ENCODE measurements at places on chromosomes 12 and 14.
A peak's percentile ranks its signal among the peaks of the same experiment; 100 is the strongest.

- DNase-seq: no peak
These were observed 201.7 kb downstream of the TSPAN9 start for GRCh38 chr12:3278681-3279414.

DNA sequence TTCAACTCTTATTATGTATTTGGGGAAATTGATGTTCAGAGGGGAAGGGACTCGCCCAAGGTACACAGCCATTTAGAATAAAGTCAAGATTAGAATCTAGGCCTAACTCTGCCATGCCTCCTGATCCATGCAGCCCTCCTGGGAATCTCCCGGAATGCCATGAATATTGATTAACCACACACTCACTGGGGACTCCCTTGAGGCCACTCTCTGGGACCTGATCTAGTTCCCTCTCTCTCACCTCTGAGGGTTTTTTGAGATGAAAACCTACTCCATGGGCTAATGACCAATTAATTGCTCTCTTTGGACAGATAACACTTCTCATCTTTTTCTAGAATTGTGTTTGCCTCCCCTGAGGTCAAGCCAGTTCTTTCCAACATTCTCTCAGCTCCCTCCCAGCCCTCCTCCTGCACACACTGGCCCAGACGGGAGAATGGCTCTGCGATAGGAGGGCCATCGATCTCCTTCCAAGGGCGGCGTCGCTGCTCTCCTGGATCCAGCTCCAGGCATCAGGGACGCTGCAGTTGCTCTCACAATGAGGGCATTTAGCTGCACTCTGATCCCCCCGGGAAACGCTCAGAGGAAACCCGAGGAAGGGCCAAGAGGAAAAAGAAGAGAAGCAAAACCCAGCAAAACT lies 22.6 kb downstream of the WSCD2 start:
- DNase-seq: no peak

DNA sequence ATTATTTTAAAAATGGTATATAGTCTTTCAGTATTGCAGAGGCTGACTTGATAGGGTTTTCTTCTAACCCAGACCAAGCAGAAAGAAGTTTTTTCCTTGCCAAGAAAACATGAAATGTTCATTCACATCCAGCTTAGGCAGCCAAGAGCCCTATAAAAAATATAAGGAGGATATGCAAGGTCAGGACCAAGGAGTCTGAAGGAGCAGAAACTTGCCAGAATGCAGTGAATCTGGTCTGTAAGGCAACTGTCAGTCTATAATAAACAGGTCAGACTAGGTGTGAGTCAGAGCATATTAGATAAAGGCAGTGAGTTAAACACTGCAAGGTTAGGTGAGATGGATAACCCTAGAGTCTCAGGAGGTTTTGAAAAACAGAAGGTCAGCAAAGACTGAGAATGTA lies 645.5 kb downstream of the C12orf50 start:
- no peak for DNase-seq

DNA sequence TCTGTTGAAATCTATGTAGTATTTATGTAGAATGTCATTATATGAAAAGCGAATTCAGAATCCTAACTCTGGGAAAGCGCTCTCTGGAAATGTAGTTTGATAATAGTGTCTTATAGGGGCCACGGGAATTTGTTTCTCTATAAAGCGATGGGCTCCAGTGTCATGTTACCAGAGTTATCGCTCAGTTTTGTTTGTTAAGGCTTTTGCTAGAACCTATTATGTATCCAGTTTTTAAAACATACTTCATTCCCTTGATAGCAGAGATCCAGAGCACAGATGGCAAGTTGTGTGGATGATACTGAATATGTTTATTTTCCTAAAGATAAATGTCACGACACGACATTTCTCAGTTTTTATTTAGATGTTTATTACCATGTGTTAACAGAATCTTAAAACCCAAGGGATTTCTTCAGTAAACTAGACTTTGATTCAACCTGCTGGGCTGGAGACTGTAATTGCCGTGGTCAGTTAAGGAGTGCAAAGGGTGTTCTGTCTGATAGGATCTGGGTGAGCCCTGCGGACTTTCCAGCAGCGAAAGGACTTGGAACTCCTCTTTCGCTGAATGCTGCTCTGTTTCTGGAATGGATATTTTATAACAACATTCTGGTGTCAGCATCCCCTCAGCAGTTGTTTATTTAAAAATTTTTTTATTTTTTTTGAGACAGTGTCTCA lies 1.7 kb upstream of the DNAH10 start:
- no peak for DNase-seq

DNA sequence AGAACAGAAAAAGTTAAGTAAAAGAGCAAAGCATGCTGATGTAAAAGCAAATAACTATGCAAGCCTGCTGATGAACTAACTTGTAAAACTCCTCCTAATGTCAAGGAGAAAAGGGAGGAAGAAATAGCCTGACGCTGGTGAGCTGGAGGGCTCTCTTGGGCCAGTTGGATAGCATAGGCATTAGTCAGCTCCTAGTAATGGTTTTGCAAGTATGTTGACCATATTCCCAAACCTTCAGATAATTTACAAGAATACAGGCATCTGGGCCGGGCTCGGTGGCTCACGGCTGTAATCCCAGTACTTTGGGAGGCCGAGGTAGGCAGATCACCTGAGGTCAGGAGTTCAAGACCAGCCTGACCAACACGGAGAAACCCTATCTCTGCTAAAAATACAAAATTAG lies 871.4 kb downstream of the C12orf50 start:
- no peak for DNase-seq

DNA sequence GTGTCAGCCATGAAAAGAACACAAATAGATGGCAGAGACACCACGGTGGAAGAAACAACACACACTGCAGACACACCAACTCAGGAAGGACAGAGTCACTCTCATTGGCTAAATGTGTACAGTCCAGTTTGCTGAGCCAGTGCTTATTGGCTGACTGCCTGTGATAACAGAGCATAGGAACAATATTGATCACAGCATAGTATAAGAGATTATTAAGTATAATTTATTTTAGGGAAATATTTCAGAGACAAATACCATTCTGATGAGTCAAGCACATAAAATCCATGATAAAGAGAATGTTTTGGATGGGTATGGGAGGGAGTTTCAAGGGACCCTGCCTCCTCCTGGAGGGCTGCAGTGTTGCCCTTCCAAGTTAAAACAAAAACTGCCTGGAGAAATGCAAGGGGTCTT lies 50.9 kb downstream of the BTG1 start:
- no peak for DNase-seq

DNA sequence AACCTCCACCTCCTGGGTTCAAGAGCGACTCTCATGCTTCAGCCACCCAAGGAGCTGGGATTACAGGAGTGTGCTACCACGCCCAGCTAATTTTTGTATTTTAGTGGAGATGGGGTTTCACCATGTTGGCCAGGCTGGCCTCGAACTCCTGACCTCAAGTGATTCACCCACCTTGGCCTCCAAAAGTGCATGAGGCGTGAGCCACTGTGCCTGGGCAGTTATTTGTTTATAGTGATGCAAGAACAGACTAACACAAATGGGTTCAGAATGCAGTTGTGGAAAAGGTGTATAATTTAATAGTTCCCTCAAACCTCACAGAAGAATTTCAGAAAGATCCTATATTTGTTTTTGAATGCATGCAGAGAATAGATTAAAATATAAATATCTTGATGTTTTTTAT lies 447.1 kb downstream of the ZFP36L1 start:
- no peak for DNase-seq

- DNase-seq: no peak
These were observed 133.6 kb upstream of the SSTR1 start for GRCh38 chr14:38074081-38074480.

- no peak for DNase-seq
These were observed 23.2 kb upstream of the MGST1 start for GRCh38 chr12:16324272-16324671.

- peak; percentile 60 for DNase-seq
These were observed 78.5 kb downstream of the ARL6IP4 start for GRCh38 chr12:123058980-123059379.

- no peak for DNase-seq
These were observed 10.8 kb downstream of the RBM19 start for GRCh38 chr12:113955109-113955970.

- peak; percentile 37 for DNase-seq
These were observed 505.0 kb upstream of the FLRT2 start for GRCh38 chr14:85024931-85025330.

- no peak for DNase-seq
These were observed 66.5 kb downstream of the PPP2R5C start for GRCh38 chr14:101828046-101828445.

- no peak for DNase-seq
These were observed 3.9 kb upstream of the RARG start for GRCh38 chr12:53235742-53236442.

- peak; percentile 34 for DNase-seq
These were observed 57.9 kb downstream of the FUT8 start for GRCh38 chr14:65470404-65470880.

GRCh38 chr12:52350786-52351185 lies 16.5 kb downstream of the KRT85 start:
- DNase-seq: no peak

GRCh38 chr14:34874386-34875030 lies 652 bp downstream of the BAZ1A start:
- DNase-seq: peak; percentile 45

- DNase-seq: no peak
These were observed 58.5 kb downstream of the TMTC2 start for GRCh38 chr12:82745063-82745674.

DNA sequence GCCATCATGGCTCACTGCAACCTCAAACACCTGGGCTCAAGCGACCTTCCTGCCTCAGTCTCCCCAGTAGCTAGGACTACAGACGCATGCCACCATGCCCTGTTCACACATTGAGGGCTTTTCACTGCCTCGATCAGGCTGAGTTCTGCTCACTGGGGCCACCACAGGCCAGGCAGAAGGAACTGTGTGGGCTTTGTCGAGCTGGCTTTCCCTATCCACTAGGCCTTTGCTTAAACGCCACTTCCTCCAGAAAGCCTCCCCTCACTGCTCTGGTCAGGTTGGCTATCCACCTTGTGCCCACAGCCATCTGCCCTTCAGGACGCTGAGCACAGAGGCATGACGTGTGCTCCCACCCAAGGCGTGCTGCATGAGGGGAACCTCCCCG lies 45.2 kb downstream of the MLXIP start:
- DNase-seq: peak; percentile 22

DNA sequence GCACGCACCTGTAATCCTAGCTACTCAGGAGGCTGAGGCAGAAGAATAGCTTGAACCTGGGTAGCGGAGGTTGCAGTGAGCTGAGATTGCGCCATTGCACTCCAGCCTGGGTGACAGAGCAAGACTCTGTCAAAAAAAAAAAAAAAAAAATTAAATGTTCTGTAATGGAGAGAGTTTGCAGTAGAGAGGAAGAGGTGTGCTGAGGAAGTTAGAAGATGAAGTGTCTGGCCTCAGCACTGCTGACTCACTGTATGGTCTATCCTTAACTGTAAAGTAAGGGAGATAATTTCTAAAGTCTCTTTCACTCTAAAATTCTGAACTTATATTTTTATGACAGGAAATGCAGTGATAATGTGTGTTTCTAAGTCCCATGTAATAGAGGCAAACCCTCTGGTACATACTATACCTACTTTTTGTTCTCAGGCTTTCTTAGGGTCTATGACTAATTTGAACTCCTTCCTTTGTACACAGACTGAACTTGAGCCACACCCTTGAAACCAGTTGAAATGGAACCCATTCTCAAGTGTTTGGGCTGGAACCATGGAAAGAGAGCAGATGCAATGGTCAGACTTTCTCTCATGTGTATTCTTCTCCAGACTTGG lies 278.1 kb upstream of the FAR2 start:
- DNase-seq: no peak

- DNase-seq: peak; percentile 49
These were observed 17.7 kb downstream of the PLEKHG3 start for GRCh38 chr14:64721899-64722298.

DNA sequence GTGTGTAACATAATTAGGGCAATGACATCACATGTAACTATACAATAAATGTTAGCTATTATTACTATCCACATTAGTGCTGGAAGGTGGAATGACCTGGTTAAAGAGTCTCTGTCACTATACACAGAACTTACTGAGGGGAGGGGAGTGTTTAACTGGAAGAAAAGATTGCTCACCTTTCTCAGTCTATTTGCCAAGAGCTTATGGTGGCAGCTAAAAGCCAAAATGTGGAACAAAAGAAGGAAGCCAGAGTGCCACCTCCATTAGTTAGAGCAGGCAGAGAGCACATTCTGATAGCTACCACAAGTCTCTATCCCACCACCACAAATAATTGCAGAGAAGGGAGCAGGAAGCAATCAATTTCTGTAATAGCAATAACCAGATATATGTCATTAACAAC lies 124.4 kb downstream of the MED13L start:
- no peak for DNase-seq

DNA sequence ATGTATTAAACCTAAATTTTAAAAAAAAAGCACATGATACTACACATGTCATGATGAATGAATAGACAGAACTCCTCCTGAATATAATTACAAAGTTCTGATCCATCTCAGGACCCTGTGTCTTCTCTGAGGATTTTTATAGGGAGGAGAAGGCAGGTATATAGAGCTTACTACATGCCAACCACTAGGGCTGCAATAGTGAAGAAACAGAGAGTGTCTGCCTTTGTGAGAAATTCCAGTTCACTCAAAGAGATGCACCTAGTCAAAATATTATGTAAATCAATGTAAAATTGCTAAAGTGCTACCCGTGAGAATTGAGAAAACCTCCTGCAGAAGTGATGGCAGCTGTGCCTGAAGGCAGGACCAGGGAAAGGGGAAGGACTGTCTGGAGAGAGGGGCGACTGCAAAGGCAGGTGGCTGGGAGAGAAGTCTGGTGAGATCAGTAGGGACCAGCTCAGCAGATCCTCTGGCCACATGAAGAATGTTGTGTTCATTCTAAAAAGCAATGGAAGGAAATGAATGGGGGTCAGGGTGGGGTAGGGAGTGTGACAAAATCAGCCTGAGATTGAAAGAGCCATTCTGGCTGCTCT lies 15.1 kb downstream of the ABHD4 start:
- DNase-seq: no peak

DNA sequence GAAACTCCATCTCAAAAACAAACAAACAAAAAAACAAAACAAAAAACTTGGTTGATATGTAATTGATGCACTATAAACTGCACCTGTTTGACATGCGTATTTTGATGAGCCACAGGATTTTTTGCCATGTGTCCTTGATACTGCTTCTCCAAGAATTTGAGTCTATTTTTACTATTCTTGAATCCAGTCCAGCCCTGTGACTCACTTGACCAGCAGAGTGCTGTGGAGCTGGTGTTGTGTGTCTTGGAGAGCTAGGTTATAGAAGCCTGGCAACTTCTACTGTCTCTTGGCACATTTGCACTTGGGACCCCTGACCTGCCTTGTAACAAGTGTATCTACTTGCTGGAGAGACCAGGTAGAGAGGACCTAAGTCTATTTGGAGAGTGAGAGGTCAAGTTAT lies 52.0 kb downstream of the KLRG1 start:
- no peak for DNase-seq
